ENCODE measurements at places on chromosomes 2 and 18. TPM values are rescaled to one million over a fixed set of nuclear protein-coding genes. Genes with fewer than 3 reads are reported as not detected.

DNA sequence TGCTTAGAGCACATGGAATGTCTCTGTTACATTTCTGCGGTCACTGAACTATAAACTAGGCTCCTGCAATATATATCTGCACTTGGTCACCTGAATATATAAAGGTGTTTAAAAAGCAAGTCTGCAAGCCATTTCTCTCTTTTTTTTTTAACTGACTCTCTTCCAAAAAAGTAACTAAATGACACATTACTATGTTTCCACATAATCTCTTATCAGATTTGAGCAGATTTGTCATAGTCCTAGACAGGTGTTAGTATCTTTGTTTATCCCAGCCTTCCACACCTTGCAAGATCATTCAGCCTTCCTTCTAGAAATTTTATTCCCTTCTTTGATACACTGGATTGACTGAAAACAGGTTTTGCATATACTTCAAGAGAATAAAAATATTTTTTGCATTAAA lies 86.7 kb upstream of the KLF7 start:
- DNase-seq = no peak
- H3K27ac ChIP-seq = no peak overlapping the region
- H3K4me3 ChIP-seq = no peak overlapping the region

DNA sequence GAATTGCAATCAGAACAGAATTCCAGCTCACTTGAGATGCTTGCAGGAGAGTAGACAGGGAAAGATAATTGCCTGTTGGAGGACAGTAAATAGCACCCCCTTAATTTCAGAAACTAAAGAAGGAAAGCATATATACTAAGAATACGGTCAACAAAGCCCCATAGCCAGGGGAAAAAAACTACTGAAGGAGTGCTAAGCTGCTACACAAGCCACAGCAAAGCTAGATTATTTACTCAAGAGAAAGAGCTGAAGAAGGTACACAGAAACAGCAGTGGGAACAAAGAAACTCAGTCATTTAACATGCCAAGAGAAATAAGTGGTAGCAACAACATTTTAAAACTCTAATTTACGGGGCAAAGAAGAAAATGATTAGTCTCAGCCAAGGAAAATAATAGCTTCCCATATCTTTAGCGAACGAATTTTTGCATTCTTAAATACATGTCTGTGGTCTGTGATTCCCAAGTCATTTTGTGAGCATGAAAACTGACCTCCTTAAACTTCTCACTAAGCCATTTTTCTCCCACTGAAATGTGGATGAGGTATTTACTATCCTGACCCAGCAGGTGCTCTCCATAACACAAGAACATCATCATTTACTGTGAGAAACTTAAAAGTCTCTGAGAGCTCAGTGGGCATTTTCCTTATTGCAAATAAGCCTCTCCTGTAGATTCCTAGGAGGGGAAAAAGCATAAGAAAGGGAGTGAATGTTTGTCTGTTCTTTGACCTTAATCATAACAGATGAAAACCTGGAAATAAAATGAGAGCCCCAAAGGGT lies 196.0 kb downstream of the PAX3 start:
- no peaks in the 10 kb centered on the region for H3K36me3 ChIP-seq
- no peaks in the 10 kb centered on the region for H3K27me3 ChIP-seq
- no peak for DNase-seq
- H3K4me1 ChIP-seq = no peaks in the 10 kb centered on the region

DNA sequence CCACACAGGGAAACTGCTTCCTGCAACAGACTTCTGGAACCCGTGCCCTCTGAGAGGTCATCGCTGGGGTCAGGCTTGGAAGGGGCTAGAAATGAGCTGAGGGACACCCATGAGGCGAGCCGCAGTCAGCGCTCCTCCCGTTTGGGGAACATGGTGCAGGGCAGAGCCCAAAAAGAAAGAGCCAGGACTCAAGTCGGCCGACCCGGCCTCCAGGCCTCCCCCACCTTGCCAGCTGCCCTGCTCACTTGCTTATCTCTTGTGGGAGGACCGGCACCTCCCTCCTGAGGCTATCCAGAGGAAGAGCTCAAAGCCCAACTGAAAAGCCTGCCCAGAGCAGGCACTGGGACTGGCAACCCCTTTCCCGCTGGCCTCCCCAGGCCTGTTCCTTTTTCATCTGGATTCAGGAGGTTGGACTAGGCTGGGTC lies 43.6 kb downstream of the SCTR start:
- H3K36me3 ChIP-seq = no peaks in the 10 kb centered on the region
- no peaks in the 10 kb centered on the region for H3K27me3 ChIP-seq
- peak; percentile 41 for DNase-seq

Gene MAP4K4
- total RNA-seq = 133 TPM

DNA sequence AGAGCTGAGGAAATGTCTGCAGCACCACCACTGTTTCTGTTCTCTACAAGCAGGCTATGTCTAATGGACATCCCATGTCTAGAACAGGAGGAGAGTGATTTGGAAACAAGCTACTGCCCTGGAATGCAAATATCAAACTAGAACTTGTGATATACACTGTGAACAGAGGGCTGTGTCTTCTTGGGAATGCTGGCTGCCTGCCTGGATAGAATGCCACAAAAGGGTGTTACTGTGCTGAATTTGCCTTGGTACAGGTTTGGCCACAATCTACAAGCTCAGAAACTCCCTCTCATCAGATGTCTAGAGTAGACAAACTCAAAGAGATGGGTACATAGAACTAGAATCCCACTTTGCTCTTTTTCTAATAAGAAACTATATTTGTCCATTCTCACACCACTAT lies 170.5 kb downstream of the NYAP2 start:
- H3K27ac ChIP-seq = no peak overlapping the region
- H3K4me1 ChIP-seq = no peaks in the 10 kb centered on the region
- DNase-seq = no peak
- no peak overlapping the region for H3K4me3 ChIP-seq
- no peaks in the 10 kb centered on the region for H3K27me3 ChIP-seq
- no peaks in the 10 kb centered on the region for H3K36me3 ChIP-seq

Gene B4GALT6
- 37.9 TPM for total RNA-seq

GRCh38 chr18:79819968-79820351 lies 22.2 kb downstream of the KCNG2 start:
- H3K27me3 ChIP-seq = no peaks in the 10 kb centered on the region
- H3K27ac ChIP-seq = no peak overlapping the region
- no peaks in the 10 kb centered on the region for H3K36me3 ChIP-seq

GRCh38 chr2:242031481-242032019 lies 162.0 kb downstream of the RTP5 start:
- H3K36me3 ChIP-seq = no peaks in the 10 kb centered on the region
- no peaks in the 10 kb centered on the region for H3K4me1 ChIP-seq
- no peaks in the 10 kb centered on the region for H3K27me3 ChIP-seq
- H3K4me3 ChIP-seq = no peak overlapping the region
- no peak overlapping the region for H3K27ac ChIP-seq

Gene MARCO
- not detected for total RNA-seq

- H3K36me3 ChIP-seq = no peaks in the 10 kb centered on the region
- no peaks in the 10 kb centered on the region for H3K27me3 ChIP-seq
- no peak for DNase-seq
- H3K4me3 ChIP-seq = no peak overlapping the region
- H3K27ac ChIP-seq = no peak overlapping the region
Observed at GRCh38 chr2:205288686-205289085, 393.6 kb upstream of the NRP2 start.

Gene COL5A2
- total RNA-seq = 24.2 TPM

GRCh38 chr18:12296087-12296403 lies 12.0 kb upstream of the TUBB6 start:
- no peak overlapping the region for H3K27ac ChIP-seq
- DNase-seq = no peak
- H3K27me3 ChIP-seq = no peaks in the 10 kb centered on the region
- no peak overlapping the region for H3K4me3 ChIP-seq

- H3K36me3 ChIP-seq = no peaks in the 10 kb centered on the region
- H3K27me3 ChIP-seq = no peaks in the 10 kb centered on the region
- H3K4me3 ChIP-seq = no peak overlapping the region
- no peak for DNase-seq
- H3K4me1 ChIP-seq = peaks cover 5% of the 10 kb centered on the region
Observed at GRCh38 chr2:25313711-25314513, 27.8 kb downstream of the DNMT3A start.

Gene NYAP2
- total RNA-seq = not detected

Gene VIT
- total RNA-seq = not detected

- no peak overlapping the region for H3K27ac ChIP-seq
- no peaks in the 10 kb centered on the region for H3K4me1 ChIP-seq
- no peak for DNase-seq
- H3K36me3 ChIP-seq = no peaks in the 10 kb centered on the region
Observed at GRCh38 chr2:162333968-162334367, 10.0 kb upstream of the GCA start.

- H3K4me3 ChIP-seq = no peak overlapping the region
- H3K27me3 ChIP-seq = no peaks in the 10 kb centered on the region
- no peak for DNase-seq
Observed at GRCh38 chr18:49441338-49441938, 19.0 kb downstream of the DYM start.

DNA sequence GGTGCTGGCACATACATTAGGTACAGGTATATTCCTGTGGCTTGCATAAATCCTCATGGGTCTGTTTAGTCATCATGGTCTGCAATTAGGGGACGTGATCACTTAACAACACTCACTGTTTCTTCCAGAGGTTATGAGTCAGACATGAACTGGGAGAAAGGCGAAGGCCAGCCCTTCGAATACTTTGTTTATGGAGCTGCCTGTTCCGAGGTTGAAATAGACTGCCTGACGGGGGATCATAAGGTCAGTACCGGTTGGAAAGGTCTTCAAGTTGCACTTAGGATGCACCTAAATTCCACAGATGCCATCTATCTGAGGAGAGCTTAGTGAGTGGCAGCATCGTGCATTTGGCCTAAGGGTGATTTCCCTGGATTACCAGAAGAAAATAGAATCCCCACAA lies 76.9 kb downstream of the AOX1 start:
- no peak overlapping the region for H3K4me3 ChIP-seq
- DNase-seq = no peak
- H3K4me1 ChIP-seq = no peaks in the 10 kb centered on the region

GRCh38 chr2:239905306-239905705 lies 119.8 kb downstream of the NDUFA10 start:
- no peak overlapping the region for H3K4me3 ChIP-seq
- H3K27ac ChIP-seq = no peak overlapping the region
- H3K27me3 ChIP-seq = no peaks in the 10 kb centered on the region
- no peaks in the 10 kb centered on the region for H3K36me3 ChIP-seq

Gene KLHL29
- 4.3 TPM for total RNA-seq

GRCh38 chr18:58213440-58213839 lies 169.4 kb downstream of the NEDD4L start:
- H3K27ac ChIP-seq = no peak overlapping the region
- H3K27me3 ChIP-seq = no peaks in the 10 kb centered on the region
- H3K4me3 ChIP-seq = no peak overlapping the region
- H3K36me3 ChIP-seq = no peaks in the 10 kb centered on the region
- H3K4me1 ChIP-seq = peaks cover 8% of the 10 kb centered on the region

DNA sequence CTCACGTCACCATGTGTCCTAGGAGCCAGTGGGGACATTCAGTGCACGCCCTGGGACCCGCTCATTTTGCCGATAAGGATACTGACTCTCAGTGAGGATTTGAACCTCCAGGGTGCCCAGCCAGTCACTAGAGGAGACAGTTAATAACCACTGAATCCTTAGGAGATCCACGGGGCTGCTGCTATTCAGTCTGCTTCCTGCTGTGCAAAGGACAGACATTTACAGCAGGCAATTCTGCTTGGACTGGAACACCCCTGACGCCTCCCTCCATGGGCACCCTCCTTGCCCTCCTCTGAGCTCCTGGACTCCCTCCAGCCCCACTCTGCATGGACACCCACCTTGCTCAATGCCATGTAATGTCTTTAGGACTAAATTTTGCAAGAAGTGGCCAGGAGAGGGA lies 265.5 kb downstream of the EIPR1 start:
- no peak overlapping the region for H3K4me3 ChIP-seq
- H3K27me3 ChIP-seq = no peaks in the 10 kb centered on the region
- H3K4me1 ChIP-seq = 0 out of 2 replicates have a peak, but pooled peaks cover 2% of the 10 kb centered on the region
- H3K27ac ChIP-seq = no peak overlapping the region
- H3K36me3 ChIP-seq = no peaks in the 10 kb centered on the region
- DNase-seq = peak; percentile 23

Gene COLEC11
- total RNA-seq = 0.47 TPM

DNA sequence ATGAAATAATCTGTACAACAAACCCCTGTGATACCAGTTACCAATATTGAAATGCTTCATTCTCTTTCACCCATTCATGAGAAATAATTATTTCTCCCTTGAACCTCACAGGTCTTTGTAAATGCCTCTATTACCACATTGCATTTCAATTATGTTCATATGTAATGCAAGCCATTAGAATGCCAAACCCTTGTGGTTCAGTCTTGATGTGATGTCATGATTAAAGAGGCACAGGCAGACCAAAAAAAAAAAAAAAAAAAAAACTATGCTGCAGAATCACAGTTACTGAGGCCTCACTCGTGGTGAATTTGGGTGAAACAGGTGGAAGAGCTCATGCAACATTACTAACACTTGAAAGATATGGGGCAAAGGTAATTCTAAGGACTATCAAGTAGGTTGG lies 9.4 kb upstream of the EPG5 start:
- H3K36me3 ChIP-seq = no peaks in the 10 kb centered on the region
- peaks cover 8% of the 10 kb centered on the region for H3K4me1 ChIP-seq
- no peak for DNase-seq
- no peak overlapping the region for H3K27ac ChIP-seq
- no peak overlapping the region for H3K4me3 ChIP-seq
- no peaks in the 10 kb centered on the region for H3K27me3 ChIP-seq

Gene LRRC30
- total RNA-seq = not detected

DNA sequence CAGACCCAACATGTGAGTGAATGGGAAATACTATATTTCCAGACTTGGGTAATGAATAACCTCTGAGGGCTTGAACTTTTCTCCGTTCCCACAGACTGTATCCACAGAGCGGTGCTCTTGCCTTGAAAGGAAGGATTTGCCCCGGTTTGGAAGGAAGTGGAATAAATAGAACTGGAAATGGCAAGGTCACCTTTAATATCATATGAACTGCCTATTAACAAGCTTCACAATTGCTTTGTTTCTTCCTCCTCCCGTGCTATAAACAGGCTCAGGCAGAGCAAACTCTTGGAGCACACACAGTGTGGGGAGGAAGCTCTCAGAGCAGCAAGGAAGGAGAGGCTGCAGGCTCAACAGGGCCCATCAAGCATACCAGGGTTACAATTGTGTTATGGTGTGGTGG lies 28.5 kb upstream of the DARS1 start:
- peaks cover 7% of the 10 kb centered on the region for H3K4me1 ChIP-seq
- DNase-seq = no peak
- H3K27me3 ChIP-seq = no peaks in the 10 kb centered on the region

DNA sequence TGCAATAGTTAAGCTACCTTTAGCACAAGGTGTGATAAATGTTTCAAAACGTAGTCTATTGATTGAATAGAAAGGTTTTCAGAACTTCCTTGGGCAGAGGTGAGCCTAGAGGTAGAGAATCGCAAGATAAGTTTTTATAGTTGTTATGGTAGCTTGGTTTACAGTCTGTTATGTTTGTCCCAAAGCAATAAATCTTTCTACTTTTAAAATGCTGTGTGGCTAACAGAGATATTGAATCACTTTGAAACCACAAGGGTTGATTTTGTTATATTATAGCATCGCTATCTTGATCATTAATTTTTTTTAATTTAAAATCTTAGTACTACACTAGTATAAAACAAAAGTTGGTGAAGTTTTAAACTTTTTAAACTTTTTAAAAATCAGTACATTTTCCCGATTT lies 126.7 kb downstream of the TMEM182 start:
- H3K27ac ChIP-seq = no peak overlapping the region
- H3K36me3 ChIP-seq = no peaks in the 10 kb centered on the region

Gene IL1F10
- not detected for total RNA-seq

- no peak overlapping the region for H3K4me3 ChIP-seq
- peaks cover 73% of the 10 kb centered on the region for H3K36me3 ChIP-seq
Observed at GRCh38 chr2:206125901-206126300, 33.3 kb downstream of the NDUFS1 start.

Measured in H1 (cell line).